T-helper 2 cell treated with Interferon-gamma antibody and Interleukin-4, amounts not matched to agents 100 ng/mL and 5 ng/mL, for 36 hours (primary cell): ENCODE measurements at places on chromosomes 3 and 15. TPM values are rescaled to one million over a fixed set of nuclear protein-coding genes. Genes with fewer than 3 reads are reported as not detected.

The LRRN1 gene
- 0.16 TPM in 1 of 2 replicates, not detected in the other for total RNA-seq

The GPR27 gene
- 0.50 and 0.70 TPM in 2 replicates for total RNA-seq

The ESYT3 gene
- 0.61 and 1.2 TPM in 2 replicates for total RNA-seq

The CSTA gene
- total RNA-seq: not detected in 2 replicates

The CCR1 gene
- total RNA-seq: 3.7 TPM in 2 replicates

The ARPP19 gene
- 179 and 181 TPM in 2 replicates for total RNA-seq

The ADAM10 gene
- 166 and 168 TPM in 2 replicates for total RNA-seq

The MED12L gene
- 1.6 and 1.8 TPM in 2 replicates for total RNA-seq

The CNTN4 gene
- total RNA-seq: not detected in 2 replicates

The ZCWPW2 gene
- total RNA-seq: 0.18 TPM in 1 of 2 replicates, not detected in the other
